ENCODE measurements at places on chromosomes 6 and 20.

DNA sequence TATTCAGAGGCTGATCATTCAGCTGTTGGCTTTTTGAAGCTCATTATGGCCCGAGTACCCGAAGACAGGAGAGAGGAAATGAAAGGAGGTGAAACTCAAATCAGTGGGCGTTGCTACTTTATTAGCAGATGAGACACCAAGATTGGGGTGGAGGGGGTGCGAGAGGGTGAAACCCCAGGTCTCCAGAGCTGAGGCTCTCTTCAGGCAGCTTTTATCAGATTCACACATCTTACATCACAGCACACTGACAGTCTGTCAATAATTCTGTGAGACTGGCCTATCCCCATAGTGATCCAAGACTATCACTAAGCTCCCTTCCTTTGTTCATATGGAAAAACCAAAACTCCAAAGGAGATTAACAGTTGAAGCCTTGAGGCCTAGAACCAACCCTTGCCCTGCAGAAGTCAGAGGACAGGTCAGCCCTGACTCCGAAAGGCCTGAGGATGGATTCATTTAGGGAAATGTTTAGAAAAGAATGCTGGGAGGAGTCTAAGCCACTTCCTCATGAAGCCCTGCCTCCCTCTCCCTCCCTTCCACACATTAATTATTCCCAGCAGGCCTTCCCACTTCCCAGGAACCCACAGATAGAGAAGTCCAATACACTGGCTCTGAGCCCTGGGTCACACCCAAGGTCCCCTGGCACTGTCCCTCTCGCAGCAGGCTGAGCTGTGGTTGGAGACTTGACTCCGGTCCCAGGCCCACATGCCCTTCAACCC lies 23.2 kb downstream of the TRERF1 start:
- ATAC-seq, result peak; percentile 74

DNA sequence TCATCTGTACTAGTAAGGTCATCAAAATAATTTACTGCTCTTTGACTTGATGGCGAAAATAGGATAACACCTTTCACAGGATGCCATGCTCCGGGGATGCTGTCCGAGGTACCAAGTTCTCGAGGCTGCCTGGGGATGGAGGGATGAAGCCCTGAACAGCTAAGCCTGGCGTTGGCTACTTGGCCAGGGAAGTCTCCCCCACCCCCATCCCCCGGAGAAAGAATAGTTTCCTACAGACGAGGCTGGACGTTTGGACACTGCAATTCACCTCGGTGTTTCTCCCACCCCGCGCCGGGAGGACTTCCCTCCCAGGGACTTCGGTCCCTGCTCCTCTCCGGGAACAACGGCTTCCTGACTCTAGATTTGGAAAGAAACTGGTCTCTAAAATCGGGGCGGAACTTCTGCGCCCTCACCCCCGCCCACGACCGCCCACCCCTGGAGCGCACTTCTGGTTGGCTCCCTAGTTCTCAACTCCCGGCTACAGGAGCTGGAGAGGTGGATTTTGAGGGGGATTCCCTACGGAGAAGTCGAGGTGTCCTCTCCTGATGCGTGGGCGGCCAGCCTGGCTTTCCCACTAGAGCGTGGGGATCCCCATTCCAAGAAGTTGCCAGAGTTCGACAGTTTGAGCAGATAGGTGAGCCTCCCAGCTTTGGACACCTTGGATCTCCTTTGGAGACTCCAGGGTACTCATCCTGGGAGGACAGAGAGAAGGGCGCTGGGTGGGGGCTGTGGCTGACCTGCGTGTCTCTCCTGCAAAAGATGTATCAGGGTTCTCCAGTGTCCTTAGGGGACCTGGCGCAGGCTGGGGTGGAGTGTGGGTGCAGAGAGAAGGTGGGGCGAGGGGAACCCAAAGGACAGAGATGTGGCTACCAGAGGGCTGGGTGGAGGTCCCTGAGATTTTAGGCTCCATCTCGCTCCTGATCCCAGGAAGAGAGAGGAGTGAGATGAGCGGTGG lies 1.1 kb downstream of the PCSK2 start:
- no peak for ATAC-seq

DNA sequence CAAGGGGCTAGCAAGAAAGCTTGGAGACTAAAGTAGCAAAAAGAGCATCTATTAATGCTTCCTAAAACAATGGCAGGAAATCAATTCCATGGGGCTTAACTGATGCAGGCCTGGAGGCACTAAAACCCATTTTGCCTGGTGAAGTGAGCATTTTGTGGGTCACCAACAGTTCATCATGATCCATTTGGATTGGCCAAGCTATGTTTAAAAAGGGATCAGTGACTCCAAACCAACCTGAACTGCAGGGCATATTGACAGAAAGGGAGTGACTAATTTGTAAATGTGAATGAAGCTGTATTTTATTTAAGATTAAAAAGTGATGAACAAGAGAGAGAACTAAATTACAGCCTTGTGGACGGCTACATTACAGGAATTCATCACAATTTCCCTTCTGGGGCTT lies 132.0 kb downstream of the PCSK2 start:
- ATAC-seq, result no peak

- no peak for ATAC-seq
Measured at GRCh38 chr6:43736844-43737243, 33.2 kb upstream of the VEGFA start.

- peak; percentile 83 for ATAC-seq
Measured at GRCh38 chr6:37818536-37819176, 871 bp upstream of the ZFAND3 start.

GRCh38 chr6:34056305-34057108 lies 89.4 kb downstream of the GRM4 start:
- ATAC-seq, result peak; percentile 44
